ENCODE measurements at places on chromosomes 2 and 18.
A peak's percentile ranks its signal among the peaks of the same experiment; 100 is the strongest.

DNA sequence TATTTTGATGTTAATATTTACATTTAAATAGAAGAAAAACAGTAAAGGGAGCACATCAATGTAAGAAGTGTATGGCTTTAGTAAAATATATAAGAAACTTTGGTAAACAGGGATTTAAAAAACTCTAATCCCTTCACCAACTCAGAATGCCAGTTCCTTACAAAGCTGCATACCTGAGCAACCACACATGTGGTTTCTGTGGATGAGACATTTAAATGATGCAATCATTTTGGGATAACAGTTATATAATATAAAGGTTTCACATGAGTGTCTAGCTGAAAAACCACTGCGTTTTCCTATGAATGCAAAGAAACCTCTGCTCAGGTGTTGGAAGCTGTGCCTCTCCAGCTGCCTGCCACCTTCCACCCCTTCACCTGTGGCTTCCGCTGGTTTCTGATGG, 209.1 kb upstream of the REV1 start:
- DNase-seq: no peak

DNA sequence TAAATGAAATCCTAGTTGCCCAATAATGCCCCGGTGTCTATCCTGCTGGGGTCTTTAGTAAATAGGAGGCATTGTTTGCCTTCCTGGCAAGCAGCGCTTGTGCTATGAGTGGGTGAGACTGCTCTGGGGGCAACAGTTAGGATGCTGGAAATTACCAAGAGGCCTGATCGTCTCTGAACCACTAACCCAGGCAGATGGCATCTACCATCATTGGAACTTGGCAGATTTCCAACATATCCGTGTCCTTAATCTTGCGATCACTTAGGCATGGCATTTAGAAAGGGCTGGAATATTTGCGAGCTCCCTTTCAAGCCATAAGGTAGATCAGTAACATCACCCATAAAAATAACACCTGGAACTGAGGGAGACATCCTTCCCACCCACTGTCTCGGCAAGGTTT, 18.8 kb upstream of the SH3RF3 start:
- DNase-seq: peak; percentile 13

DNA sequence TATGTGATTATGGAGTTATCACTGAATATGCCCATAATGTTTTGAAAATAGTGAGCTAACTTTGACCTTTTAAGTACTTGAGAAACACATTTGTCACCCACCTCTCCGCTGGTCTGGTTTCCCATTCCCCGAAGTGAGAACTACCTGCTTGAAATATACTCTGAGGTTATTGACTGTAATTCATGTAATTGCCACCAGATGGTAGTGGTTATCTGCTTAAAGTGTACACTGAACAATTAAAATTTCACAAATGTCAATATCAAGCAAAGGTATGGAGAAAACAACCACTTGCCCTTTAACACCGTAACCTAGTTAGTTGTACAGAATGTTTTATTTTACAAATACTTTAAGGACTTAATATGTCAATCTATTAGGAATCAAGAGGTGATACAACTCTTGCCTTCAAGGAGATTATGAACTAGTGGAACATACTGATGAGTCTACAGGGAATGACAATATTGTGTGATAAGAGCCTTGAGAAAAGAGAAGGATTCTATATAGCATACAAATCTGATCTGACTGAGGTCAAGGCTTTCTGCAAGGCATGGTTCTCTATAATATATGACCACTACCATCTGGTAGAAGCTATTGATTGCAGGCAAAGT, 316.8 kb upstream of the KCNH7 start:
- DNase-seq: peak; percentile 64

DNA sequence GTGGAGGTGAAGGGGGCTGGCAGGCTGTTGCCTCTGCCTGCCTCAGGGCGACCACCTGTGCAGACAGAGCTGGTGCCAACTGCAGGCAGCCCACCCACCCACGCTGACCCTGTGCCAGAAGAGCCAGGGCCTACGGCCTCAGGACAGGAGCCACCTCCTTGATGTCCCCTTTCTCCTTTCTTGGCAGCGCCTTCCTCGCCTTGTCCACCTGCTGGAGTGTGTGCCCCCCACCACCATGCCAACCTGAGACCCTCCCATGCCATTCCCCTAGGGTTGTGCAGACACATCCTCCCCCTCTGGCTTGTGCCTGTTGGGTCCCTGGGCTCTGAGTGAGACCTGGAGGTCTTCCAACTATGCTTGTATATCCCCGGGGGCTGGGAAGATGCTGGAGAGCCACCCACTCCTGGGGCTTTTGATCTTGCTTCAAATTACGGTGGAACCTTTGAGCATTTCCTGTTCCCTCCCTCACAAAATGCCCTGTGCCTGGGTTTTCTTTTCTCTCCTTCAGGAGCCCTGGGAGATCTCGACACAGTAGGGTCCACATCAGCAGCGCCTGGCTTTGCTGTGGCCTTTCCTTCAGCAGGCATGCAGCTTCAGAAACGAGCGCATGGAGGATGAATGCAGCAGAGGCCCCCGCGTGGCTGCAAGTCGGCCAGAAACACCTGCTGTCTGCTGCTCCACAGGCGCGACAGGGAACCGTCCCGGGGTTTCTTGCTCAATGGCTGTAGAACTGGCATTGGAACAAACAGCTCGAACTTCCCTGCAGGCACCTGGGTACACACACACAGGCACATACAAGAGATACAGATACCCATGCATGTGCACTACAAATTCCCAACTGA, 65.9 kb upstream of the SH3RF3 start:
- peak; percentile 48 for DNase-seq

GRCh38 chr2:191995285-191995684, 148.4 kb upstream of the CAVIN2 start:
- no peak for DNase-seq

GRCh38 chr18:9287036-9287435, 47.5 kb upstream of the TWSG1 start:
- no peak for DNase-seq

- DNase-seq: no peak
These were observed 14.3 kb downstream of the C2orf76 start for GRCh38 chr2:119352357-119352756.

DNA sequence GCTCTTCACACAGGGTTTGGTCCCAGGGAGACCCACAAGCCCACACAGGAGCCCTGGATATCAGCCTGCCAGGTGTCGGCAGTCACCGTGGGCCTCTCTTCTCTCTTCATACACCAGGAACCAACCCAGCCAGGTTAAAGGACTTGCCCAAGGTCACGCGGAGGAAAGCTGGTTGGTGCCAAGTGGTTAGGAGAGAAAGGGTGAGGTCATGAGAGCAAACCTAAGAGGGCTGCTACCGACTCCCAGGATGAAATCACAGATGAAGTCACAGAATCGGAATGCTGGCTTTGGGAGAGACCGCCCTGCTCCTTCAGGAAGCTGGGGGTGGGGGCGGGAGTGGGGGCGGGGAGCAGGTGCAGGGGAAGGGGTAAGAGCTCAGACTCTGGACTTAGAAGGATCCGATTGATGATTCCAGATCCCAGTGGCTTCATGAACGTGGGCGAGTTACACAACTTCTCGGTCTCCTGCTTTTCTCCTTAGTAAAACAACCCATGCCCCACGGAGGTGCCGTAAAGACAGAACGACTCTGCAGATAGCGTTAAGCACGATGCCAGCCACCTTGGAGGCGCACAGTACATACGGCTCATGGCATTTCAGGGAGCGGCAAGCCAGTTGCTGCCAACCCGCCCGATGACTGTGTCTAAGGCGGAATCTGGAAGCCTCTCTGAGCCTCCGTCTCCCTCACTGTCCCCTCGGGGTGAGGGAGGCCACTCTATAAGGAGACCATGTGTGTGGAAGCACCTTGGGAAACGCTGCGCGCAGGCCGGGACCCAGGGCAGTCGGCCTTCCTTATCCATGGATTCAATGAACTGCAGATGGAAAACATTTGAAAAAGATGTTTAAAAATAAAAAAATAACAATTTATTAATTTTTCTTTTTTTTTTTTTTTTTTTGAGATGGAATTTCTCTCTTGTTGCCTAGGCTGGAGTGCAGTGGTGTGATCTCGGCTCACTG, 23.0 kb upstream of the TAF1B start:
- no peak for DNase-seq

DNA sequence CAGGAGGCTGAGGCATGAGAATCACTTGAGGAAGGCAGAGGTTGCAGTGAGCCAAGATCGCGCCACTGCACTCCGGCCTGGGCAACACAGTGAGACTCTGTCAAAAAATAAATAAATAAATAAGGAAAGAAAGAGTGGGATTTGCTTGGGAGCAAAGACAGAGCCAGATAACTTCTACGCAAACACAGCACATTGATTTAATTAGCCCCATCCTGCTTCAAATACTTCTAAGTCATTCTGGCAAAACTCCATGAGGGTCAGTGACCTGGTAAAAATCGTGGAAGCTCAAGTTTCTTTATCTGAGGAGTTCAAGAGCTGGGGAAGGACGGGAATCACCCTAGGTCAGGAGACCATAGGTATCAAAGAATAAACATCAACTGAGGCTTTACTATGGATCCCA, 70.6 kb upstream of the TCF7L1 start:
- no peak for DNase-seq

DNA sequence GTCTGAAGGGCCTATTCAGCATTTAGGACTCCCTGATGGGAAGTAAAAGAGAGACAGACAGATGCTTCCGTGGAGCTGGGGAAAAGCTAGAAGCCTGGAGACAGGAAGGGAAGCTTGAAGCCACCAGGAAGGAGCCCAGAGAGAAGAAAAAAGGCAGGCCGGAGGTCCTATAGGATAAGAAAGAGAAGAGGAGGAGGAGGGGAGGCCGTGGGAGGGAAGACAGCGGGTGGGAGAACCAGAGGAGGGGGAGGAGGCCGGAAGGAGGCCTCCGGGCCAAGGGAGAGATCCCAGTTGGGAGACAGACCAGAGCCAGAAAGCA, 107.1 kb upstream of the PKDCC start:
- DNase-seq: no peak

GRCh38 chr2:192216336-192216735, 21.6 kb upstream of the TMEFF2 start:
- DNase-seq: no peak

GRCh38 chr18:45127405-45127804, 446.7 kb downstream of the SETBP1 start:
- no peak for DNase-seq

GRCh38 chr2:11829324-11829946, 83.0 kb downstream of the LPIN1 start:
- DNase-seq: peak; percentile 84

GRCh38 chr2:18803141-18803939, 214.0 kb upstream of the NT5C1B start:
- no peak for DNase-seq

GRCh38 chr2:220837226-220837625, 734.9 kb downstream of the EPHA4 start:
- no peak for DNase-seq

- DNase-seq: no peak
These were observed 327.1 kb downstream of the NCKAP5 start for GRCh38 chr2:133241224-133241571.

DNA sequence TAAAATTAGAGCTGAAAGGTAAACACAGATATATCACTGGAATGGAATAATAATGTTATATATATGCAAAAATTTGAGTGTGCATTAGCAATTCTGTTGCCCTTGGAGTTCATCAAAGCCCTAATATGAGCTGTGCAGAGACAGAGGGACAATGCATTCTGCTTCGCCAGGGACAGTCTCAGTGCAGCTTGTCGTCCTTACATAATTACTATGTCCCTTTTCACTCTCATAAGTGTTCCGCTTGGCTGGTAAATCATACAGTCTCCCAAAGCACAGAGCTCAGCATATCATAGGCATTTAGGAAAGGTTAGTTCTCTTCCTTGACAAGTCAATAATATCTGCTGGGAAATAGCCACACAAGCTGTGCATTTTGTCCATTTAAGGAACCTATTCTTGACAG, 30.7 kb downstream of the MAPK4 start:
- DNase-seq: peak; percentile 41

- no peak for DNase-seq
These were observed 125.1 kb downstream of the SLC39A10 start for GRCh38 chr2:195782156-195782555.

DNA sequence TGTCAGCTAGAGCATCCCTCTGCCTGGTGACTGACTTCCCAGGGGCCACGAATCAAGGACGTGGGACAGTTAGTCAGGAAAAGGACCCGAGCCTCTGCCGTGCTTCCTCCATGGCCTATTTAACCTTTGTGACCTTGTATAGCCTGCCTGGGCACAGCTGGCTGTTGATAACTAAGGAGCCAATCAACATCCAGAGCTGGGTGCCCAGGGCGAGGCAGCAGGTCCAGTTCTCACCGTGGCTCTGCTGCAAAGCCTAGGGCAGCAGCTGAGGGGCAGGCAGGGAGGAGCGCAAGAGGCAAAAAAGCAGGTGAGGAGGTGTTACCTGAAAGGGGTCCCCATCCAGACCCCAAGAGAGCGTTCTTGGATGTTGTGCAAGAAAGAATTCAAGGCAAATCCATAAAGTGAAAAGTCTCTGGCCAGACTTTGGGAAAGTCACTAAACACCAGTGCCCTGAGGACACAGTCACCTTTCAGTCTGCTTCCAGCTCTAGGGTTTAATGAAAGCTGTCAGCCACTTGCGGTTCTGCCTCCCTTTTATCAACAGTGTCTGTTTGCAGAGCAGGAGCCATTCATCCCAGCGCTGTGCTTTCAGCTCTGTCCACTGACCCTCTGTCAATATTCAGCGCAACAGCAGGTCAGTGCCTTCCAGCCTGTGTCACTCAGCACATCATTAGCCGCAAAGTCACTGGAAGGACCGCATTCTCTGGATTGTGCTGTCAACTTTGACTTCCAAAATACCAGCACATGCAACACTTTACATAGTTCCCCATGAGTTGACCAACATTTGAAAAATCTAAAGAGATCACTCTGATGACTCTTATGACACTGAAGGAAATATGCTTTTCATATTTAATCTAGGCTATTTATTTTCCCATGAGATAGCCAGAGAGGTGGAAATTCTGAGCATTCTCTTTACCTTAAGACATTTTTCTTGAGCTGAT, 38.6 kb upstream of the ASAP2 start:
- DNase-seq: no peak

GRCh38 chr2:28952836-28953211, 28.3 kb upstream of the TOGARAM2 start:
- no peak for DNase-seq

DNA sequence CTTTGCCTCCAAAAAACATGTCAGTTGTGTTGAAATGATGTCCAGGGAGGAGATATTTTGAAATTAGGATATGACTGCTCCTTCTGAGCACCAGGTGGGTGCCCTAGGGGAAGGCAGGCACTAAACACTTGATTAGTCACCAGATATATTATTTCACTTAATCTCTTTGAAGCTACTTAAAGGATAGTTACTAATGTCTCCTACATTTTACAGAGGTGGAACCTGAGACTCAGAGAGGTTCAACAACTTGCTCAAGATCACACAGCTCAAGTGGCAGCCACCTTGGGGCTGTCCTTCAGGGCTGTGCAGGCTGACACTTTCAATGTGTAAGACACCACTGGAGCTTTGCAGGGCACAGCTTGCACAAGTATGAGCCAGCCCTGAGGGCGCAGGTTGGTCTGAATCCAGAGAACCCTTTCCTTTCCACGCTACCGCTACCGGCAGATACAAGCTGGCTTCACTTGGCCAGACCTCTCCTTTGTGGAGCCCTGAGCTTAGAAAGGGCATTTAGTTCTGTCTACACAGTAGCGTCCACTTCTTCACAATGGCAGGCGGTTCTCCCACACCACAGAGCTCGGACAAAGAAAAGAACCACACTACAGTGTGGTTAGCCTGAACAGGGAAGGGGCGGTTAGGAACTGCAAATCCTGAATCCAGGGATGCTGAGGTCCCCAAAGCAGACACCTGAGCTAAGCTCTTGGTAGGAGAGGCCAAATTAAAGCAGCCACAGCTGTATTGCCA, 16.4 kb downstream of the ALPK2 start:
- DNase-seq: no peak

Data from NCI-H2081 (cell line).